Thyroid gland (tissue), 4 donors: ENCODE measurements at places on chromosomes 3 and 15. TPM values are rescaled to one million over a fixed set of nuclear protein-coding genes. Genes with fewer than 3 reads are reported as not detected.

- DNase-seq, result no peak
Measured at GRCh38 chr3:5036858-5037257, 57.6 kb downstream of the BHLHE40 start.

Gene STAB1
- 78.5 TPM for total RNA-seq

DNA sequence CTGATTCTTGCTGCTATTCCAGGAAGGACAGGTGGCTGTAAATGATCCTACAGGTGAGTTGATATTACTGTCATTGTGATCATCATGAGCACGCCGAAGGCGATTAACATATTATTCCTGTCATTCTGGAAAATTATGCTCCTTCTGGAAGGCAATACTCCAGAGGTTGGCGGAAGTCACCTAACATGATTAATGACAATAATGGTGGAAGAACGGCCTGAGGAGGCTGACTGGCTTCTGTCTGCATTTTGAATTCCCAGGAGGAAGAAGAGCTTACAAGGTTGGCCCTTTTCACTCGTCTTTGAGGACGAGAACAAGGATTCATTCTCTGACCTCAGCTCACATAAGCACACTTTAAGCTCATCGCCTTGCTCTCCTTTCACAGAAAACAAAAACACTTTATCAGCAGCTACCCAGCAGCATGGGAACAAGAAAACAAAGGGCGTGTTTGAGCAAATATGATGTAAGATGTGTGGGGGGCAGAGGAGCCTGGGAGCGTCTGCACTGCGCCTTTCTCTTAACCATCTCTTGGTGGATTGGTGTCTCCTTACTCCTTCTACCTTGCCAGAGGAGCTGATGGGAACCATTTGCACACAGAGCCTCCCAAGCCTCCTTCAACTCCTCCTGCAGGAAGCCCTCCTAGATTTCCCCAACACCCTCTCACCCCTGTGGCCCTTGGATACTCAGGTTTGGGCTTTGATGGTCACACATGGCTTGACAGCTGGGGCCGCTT is 23.0 kb downstream of the ACSBG1 start:
- DNase-seq, result no peak

DNA sequence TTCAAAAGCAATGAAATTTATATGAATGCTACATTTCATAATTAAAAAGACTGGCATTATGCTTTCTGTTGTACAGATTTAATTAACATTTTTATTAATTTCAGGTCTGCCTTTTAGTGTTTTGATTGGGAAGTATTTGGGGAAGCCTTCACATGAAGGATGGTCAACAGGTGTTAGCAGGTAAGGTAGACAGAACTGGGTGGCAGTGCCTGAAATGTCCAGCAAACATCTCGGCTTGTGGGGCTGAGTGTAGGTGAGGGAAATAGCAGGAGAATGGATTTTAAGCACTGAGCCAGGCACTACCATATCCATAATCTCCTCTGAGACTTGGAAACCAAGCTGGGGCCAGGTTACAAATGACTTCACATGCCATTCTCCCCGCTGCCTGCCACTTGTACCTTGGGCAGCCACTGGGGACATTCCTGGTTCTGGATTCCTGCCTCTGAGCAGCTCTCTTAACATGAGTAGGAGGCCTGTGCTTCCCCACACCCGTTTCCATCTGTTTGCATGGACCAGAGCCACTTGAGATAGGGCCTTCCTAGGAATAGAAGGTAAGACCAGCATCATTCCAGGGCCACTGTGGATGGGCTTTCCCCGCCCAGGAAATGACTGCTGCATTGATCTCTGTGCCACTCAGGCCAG is 125.9 kb upstream of the HES1 start:
- peak; percentile 95 for DNase-seq

- no peak for DNase-seq
Measured at GRCh38 chr3:40229963-40230362, 79.5 kb upstream of the EIF1B start.

Gene UACA
- total RNA-seq, result 92.5 TPM

Gene PLS1
- total RNA-seq, result 21.3 TPM

- DNase-seq, result no peak
Measured at GRCh38 chr15:101183931-101184305, 67.9 kb downstream of the CHSY1 start.

Gene C15orf62
- total RNA-seq, result 0.13 TPM

Gene FBXO40
- total RNA-seq, result not detected

Gene DUOX1
- 201 TPM for total RNA-seq

DNA sequence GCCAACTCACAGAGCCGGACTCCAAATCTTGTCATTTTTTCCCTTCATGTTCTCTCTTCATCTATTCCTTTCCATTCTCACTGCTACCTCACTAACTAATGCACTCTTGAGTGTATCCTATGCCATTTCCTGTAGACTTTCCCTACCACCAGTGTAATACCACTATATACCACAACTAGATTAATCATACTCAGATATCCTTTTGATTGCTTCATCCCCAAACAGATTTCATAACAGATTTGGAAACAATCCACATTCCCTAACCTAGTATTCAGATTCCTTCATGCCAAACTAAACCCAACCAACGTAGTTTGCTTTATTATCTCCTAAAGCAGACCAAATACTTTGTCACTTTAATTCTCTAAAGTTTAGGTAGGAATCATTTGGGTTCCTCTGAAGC is 2.6 kb upstream of the PLOD2 start:
- DNase-seq, result no peak

- DNase-seq, result no peak
Measured at GRCh38 chr3:161042023-161042501, 63.1 kb downstream of the B3GALNT1 start.

GRCh38 chr3:125051715-125052581 is 3.8 kb downstream of the HEG1 start:
- DNase-seq, result peak; percentile 47
